Stimulated activated CD4-positive, alpha-beta T cell treated with anti-CD3 and anti-CD28 coated beads, Interleukin-15, amount 100 ng/mL, for 1 hour (primary cell): ENCODE measurements at places on chromosomes 6 and 20.

DNA sequence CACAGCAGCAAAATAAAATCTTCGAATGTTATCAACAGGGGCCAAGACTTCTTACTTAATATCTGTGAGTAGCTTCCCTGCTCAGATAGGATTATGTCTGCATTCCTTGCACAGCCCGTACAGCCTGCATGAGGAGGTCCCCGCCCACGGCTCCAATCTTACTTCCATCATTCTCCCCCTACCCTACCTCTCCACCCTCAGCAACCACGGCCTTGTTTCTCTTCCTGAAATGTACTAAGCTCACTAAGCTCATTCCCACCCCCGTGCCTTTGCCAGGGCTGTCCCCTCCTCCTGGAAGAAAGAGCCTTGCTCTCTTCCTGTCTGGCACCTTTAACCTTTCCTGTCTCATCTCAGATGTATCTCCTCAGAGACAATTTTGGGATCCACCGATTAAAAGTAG, 120.4 kb downstream of the BCAS1 start:
- no peak for DNase-seq

DNA sequence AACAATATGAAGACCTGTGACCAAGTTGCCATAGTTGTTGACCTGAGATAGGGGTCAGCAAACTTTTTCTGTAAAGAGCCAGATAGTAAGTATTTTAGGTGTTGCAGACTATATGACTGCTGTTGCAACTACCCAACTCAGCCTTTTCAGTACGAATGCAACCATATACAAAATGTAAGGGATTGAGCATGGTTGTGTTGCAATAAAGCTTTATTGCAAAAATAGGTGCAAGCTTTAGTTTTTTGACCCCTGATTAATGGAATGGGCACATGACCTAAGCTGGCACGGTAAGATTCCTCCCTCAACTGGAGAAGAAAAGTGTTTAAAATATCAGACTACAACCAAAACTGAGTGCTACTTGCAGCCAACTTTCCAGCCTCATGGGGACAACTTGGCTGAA, 17.3 kb upstream of the EPM2A start:
- DNase-seq = no peak

GRCh38 chr6:5135788-5136376, 50.7 kb downstream of the PPP1R3G start:
- DNase-seq = no peak

- no peak for DNase-seq
Observed at GRCh38 chr6:168385037-168385759, 55.8 kb upstream of the SMOC2 start.

GRCh38 chr6:15505463-15505918, 157.3 kb downstream of the DTNBP1 start:
- DNase-seq = no peak

GRCh38 chr6:14174996-14175395, 57.4 kb downstream of the CD83 start:
- DNase-seq = no peak

- DNase-seq = no peak
Observed at GRCh38 chr6:167872538-167873210, 46.0 kb downstream of the AFDN start.

DNA sequence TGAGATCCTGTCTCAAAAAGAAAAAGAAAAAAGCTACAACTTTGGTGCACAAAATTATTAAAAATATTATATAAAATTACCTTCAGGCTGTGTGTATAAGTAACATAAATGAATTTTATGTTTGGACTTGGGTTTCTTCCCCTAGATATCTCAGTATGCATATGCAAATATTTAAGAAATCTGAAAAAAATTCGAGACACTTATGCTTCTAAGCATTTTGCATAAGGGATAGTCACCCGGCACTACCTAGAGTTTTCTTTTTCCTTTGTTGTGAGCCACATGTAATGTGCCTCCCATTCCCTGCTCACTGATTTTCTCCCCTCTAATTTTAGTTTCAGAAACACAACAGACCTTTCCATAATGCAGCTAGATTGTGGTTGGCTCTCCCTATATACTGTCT, 79.4 kb downstream of the NCOA3 start:
- DNase-seq = no peak

DNA sequence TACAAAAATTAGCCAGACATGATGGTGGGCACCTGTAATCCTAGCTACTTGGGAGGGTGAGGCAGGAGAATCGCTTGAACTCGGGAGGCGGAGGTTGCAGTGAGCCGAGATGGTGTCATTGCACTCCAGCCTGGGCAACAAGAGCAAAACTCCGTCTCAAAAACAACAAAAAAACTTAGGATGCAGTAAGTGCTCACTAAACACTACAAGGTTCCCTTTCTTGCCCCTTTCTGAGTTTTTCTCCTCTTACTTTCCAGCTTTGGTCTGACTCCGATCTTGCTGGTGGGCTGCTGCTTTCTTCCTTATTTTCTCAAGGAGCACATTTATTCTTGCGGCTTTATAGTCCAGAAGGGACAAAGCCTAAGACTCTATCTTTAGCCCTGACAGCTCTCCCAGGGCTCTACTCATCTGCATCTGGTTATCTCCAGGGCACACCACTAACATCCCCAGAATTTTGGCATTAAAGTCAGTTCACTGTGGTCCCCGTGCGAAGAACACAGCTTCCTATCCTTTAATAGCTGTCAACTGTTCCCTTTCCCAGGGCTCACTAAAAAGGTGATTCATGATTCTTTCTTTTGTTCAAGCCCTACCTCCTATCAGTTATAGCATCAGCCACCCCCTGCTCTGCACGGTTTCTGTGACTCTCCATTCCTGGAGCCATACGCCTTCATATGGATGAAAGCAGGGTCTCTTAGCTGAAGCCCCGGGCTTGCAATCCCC, 17.1 kb upstream of the RPN2 start:
- no peak for DNase-seq

DNA sequence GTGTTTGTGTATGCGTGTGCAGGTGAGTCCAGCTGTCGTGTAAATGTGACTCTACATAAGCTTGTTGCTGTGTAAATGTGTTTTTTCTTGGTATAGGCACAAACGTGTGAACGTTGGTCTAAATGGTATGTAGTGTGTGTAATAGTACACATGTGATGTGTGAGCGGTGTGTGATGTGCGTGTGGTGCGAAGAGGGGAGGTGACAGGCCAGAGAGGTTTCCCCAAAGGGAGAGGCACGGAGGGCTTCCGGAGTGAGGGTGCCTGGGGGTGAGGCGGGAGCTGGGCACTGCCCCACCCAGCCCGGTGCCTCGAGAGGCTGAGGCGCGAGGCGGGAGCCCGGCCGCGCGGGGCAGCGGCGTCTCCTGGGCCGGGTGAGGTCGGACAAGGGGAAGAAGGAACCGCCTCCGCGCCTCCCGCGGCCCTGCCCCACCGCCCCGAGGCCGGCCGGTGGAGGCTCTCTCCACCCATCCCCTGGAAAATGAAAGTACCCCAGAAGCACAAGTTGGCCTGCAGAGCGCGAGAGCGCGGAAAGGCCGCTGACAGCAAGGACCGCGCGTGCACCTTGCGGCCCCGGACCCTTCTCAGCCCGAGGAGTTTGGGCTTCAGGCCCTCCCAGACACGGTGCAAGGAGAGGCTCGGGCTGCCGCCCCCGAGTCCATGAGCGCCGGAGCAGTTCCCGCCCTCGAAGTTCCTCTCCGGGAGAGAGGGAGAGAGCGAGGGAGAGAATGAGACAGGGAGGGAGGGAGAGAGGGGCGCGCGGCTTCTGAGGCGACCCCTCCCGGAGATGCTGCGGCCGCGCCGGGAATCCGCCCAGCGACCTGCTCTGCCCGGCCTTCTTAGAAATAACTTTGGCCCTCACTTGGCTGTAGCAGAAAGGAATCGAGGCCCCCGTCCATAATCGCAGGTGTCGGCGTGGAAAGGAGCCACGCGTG, 43.2 kb upstream of the OSTM1 start:
- DNase-seq = no peak

DNA sequence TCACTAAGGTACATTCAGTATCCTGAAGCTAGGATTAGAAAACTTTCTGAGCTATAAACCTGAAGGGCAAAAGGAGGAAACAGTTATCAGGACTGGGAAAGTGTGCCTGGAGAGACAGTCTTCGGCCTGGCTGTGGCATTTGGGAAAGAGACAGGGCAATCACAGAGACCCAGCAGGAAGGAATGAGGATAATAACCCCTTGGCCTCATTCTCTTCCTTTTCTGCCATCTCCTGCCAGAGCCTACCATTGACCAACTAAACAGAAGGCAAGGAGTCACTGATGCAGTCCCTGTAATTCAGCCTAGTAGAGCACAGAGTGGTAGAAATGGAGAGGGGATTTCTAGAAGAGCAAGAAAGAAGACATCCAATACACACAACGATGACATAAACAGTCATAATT, 359.4 kb downstream of the HDGFL1 start:
- no peak for DNase-seq

GRCh38 chr20:16050366-16050765, 522.9 kb downstream of the KIF16B start:
- no peak for DNase-seq

GRCh38 chr6:66865771-66866170, 1158.7 kb upstream of the EYS start:
- DNase-seq = no peak

DNA sequence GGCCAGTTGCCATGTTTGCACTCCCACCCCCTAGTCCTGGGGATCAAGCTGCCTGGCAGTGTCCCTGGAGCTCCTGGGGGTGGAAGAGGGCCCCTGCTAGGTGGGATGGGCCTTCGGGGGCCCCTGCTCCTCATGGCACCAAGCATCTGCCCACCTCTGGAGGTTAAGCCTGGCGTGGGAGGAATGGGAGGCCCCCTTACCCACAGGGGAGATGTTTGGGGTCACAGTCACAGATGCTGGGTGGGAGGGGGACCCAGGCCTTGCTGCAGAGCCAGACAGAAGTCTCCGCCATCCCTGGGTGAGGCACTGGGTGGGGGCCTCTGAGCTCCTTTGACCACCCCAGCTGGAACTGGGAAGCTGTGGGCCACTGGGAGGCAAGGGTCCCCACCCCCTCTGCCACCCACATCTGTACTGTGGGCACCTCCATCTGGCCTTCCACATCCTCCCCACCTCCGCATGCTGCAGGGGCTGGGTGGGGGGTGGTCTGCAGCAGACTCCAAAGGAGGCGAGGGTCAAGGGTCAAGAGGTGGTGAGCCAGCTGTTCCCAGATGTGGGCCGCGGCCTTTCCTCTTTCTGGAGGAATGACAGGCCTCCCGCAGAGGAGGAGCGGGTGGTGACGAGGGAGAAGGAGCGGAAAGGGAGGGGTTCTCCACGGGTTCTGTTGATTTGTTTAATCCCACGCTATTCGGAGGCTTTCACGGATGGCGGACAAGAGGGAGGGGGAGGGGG, 41.5 kb downstream of the YTHDF1 start:
- DNase-seq = no peak

GRCh38 chr6:132314432-132314831, 86.8 kb downstream of the MOXD1 start:
- no peak for DNase-seq

DNA sequence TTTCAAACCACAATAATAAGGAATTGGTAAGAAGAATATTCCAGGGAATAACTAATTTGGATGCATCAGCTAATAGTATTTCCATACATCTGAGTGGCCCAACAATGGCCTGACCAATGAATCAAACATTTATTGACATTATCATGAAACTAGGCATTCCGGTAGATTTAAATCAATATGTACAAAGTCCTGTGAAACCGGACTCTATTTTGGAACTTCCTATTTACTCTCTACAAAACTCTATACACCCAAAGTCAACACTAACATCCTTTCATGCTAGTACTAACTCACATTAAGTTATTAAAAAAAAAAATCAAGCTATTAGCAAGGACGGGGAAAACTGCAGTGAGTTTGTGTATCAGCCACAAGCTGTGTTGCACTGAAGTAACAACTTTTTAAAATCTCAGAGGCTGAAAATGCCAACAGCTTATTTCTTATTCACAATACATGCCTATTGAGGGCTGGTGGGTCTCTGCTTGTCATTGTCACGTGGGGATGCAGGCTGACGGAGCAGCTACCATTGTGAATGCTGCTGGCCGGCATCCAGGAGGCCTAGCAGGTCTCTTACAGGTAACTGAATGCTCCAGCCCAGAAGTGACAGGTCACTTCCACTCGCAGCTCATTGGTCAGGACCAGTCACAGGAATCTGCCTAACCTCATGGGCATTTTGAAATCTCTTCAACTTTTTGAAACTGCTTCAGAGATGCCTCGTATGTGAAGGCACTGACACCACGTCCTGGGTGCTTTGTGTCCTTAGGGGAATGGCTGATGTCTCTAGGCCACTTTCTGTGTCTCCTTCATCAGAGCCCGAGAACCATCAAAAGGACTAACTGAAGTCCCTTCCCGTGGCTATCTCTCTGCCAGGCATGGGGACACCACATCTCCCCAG, 76.3 kb downstream of the SLC22A23 start:
- DNase-seq = no peak

DNA sequence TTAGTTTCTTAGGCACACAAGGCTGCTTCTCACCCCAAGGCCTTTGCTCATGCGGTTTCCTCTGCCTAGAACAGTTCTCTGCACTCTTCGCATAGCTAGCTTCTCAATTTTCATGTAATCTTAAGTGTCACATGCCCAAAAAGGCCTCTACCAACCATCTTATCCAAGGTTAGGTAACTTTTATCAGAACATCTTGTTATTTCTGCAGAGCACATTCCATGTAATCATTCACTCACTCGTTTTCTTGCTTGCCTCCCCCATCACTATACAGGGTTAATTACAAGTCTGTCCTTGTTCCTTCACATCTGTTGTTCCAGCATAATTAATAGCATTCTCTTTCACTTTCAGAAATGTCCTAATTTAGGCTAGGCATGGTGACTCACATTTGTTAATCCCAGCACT, 53.8 kb downstream of the NCOA6 start:
- no peak for DNase-seq

DNA sequence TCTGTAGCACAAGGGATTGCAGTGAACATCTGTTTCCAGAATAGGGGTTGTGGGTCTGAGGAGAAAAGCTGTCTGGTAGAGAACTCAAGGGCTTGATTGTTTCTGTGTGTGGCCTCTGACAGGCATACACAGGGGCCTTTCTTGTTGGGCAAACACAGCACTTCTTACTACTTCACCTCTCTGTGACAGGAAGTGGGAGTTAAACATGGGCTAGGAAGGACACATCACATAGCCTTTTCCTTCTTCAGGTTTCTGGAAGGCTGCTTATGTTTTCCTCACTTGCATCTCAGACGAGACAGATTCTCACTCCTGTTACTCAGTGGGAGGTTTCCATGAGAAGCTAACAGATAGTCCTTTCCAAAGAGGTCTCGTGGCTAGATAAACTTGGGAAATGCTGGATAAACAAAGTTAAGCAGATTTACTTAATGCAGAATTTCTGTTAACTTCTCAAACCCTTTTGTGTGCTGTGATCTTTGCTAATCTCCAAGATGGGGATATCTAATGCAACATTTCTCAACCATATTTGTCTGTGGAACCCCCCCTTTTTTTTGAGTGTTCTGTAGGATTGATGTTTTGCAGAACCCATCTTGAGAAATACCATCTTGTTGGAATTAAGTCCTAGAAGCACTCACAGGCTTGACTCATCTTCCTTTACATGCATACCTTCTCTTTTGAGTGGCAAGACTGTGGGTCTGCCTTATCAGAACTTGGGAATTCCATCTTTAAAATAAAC, 41.9 kb upstream of the RNF8 start:
- DNase-seq = no peak

DNA sequence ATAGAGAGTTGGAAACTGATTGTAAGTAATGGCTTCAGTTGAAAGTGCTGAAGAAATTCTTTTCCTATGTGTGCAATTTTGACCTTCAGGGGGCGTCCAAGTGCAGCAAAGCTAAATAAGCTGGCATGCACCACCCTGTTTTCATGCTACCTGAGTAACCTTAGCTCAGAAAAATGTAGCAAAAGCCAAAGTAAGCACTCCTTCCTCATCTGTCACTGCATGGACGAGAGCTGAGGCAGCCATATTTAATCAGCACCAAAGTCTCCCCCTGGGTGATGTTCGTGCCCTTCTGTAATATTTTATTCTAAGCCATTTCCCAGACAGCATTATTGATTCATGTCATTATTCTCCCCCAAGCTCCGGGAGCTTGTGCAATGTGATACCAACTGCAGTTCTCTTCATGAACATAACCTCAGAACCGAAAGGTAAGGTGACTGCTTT, 123.1 kb downstream of the RPS12 start:
- DNase-seq = no peak
